ENCODE measurements at places on chromosomes 2 and 18. TPM values are rescaled to one million over a fixed set of nuclear protein-coding genes. Genes with fewer than 3 reads are reported as not detected.

RMND5A gene
- 70.4 TPM for total RNA-seq

ZNF2 gene
- total RNA-seq = 7.2 TPM

LRP2 gene
- under 0.01 TPM for total RNA-seq

DSC1 gene
- 0.68 TPM for total RNA-seq

LRRFIP1 gene
- 170 TPM for total RNA-seq

TIGD1 gene
- 2.8 TPM for total RNA-seq

MERTK gene
- total RNA-seq = 1.4 TPM

AGXT gene
- total RNA-seq = not detected

PRKAG3 gene
- total RNA-seq = not detected

IL1RN gene
- 53.7 TPM for total RNA-seq

CIB4 gene
- not detected for total RNA-seq

FAHD2B gene
- total RNA-seq = 12.6 TPM

ALLC gene
- total RNA-seq = not detected

CHN1 gene
- 1.3 TPM for total RNA-seq
